Iris pigment epithelial cell (primary cell): ENCODE measurements at places on chromosomes 1 and 21.
A peak's percentile ranks its signal among the peaks of the same experiment; 100 is the strongest.

GRCh38 chr1:204730826-204731459 is 45.4 kb upstream of the LRRN2 start:
- no peak for DNase-seq

- no peak for DNase-seq
Observed at GRCh38 chr1:30009720-30010119, 713.7 kb downstream of the MATN1 start.

DNA sequence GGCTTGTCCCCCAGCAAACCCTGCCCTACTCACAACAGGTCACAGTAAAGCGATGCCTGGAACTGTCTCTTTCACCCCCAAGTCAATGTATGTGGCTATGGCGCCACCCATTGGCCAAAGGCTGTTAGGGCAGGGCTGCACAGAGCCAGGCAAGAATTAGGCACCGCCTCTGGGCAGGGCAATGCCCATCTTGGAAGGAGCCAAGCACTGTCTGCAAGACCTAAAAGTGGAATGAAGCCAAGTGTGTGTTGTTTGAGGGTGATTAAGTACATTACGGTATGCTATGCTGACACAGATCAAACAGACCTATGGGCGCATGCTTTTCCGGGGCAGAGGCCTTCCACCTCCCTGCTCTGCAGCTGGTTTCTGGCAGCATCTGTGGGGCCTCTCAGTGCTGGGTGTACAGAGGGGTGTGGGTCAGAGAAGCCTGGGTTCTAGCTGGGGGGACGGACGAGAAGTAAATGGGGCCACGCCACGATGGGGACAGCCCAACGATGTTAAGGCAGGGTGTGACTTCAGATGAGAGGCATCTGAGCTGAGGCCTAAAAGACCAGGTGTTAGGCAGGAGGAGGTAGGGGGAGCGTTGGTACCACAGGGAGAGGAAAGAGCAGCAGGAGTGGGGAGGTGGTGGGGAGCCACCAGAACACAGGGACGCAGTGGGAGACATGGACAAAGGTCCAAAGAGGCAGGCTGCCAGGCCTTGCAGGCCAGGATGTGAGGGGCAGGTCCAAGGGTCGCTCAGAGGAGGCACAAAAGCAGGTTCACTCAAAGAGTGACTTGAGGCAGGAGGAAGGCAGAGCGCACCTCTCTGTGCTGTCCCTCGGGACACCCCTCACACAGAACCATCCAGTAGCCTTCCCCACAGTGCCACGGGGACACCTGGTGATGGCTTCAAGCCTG is 49.8 kb downstream of the ACOT7 start:
- peak; percentile 65 for DNase-seq

- DNase-seq = peak; percentile 26
Observed at GRCh38 chr1:22641906-22642636, 1.4 kb upstream of the C1QC start.

- no peak for DNase-seq
Observed at GRCh38 chr1:94715321-94715720, 104.8 kb upstream of the SLC44A3 start.

GRCh38 chr1:119984771-119985170 is 84.7 kb downstream of the NOTCH2 start:
- DNase-seq = peak; percentile 12

- peak; percentile 85 for DNase-seq
Observed at GRCh38 chr1:93692983-93693591, 11.4 kb upstream of the BCAR3 start.

GRCh38 chr1:212968368-212968863 is 18.1 kb downstream of the VASH2 start:
- no peak for DNase-seq

- DNase-seq = no peak
Observed at GRCh38 chr1:73044241-73045036, 762.1 kb upstream of the NEGR1 start.

DNA sequence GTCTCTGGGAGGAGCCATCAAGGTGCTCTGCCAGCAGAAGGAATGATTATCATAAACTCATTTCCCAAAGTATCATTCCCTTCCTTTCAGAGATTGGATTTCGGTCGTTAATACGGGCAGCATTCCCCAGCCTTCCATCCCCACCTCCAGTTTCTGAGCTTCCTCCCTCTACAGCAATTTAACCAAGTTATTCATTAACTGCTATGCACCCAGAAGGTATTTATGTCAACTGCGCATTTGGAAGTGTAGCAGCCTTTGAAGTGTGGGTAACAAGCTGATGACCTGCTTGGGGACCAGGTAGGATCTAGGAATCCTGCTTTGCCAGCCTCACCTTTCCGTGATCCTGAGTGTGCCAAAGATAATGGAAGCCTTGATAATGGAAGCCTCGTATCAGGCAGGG is 172.4 kb upstream of the IGSF21 start:
- DNase-seq = no peak

GRCh38 chr1:159923203-159924024 is 1.9 kb downstream of the TAGLN2 start:
- DNase-seq = peak; percentile 89

GRCh38 chr1:225580238-225581099 is 72.5 kb downstream of the ENAH start:
- no peak for DNase-seq

DNA sequence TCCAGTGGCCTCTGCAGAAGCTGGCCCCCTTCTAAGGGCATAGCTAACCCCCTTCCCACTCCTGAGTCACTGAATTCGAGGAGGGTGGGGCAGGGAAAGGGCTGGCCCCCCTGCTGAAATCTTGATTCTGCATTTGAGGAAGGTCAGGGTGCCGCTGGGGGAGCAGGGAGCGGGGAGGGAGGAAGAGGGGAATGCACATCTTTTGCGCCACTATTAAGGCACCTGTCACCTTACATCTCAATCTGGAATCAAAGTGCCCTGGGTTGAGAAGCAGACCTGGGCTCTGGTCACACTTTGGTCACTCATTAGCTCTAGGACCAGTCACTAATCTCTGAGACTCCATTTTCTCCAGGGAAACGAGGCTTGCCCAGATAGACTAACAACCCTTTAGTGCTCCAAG is 62.0 kb downstream of the TOR1AIP2 start:
- DNase-seq = no peak

DNA sequence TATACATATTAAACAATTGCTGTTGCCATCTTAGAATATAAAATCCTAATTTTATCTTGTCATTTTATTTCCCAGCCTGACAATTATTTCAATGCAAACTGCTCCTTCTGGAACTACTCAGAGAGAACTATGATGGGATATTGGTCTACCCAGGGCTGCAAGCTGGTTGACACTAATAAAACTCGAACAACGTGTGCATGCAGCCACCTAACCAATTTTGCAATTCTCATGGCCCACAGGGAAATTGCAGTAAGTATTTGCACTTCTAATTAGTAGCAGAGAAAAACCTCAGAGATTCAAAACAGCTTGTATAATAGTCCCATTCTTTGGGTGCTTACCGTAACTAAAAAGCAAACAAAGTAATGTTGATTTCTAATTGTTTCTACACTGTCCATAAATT is 167.2 kb downstream of the ADGRL2 start:
- DNase-seq = no peak

DNA sequence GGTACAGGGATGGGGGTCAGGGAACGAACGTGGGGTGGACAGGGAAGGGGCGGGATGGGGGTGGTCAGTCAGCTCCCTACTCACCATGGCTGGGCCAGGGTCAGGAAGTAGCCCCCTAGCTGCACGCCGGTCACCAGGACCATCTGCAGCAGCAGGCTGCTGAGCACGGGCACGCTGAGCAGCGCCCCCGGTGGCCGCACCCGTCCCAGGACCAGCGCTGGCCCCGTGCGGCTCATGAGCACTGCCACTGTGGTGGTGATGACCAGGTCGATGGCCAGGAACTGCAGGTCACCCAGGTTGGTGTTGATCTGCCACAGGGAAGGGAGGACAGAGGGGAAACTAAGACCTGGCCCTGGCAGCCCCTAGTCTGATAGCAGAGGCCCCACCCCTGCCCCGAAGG is 6.5 kb upstream of the MFAP2 start:
- DNase-seq = no peak

- DNase-seq = no peak
Observed at GRCh38 chr21:31901315-31901714, 28.5 kb downstream of the HUNK start.

- DNase-seq = no peak
Observed at GRCh38 chr1:199809311-199809710, 218.2 kb upstream of the NR5A2 start.

DNA sequence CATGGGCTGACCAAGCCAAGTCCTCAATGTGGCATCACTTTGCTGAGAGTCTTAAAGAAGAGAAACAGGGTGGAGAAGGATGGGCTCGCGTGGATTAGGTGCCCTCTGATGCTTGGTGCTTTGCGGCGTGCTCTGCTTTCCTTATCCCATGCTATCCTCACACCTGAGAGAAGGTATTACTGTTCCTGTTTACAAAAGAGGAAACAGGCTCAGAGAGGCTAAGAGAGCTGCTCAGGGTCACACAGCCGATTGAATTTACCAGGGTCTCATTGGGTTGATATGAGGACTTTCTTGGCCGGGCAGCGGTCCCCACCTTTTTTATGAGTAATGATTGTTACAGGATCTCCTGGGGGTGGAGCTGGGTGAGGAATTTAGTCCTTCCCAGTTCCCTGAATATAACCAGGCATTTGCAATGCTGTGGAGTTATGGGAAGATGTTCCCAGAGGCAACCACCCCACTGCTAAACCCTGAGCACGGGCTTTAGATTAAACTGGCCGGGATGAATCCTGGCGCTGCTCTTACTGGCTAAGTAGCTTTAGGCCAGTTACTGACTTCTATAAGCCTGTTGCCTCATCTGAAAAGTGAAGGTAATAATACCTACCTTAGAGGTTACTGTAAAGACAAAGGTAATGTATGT is 4.5 kb downstream of the ASCL5 start:
- DNase-seq = no peak

DNA sequence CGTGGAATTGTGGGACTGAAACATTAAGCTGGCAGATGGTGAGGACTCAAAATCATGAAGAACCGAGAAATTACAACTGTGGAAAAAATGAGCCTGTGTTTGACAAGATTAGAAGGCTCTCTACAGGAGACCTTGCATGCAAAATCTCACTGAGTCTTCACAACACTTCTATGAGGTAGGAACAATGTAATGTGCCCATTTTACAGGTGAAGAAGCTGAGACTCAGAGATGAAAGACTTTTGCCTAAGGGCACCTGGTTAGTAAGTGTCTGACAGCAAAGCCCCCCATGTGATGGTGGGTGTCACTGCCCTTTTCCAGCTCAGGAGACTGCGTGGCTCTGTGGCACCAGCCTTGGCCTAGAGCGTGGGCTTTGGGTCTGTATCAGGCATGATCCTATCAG is 21.0 kb downstream of the OPRD1 start:
- DNase-seq = no peak

GRCh38 chr1:171310661-171311087 is 3.3 kb upstream of the FMO4 start:
- no peak for DNase-seq

DNA sequence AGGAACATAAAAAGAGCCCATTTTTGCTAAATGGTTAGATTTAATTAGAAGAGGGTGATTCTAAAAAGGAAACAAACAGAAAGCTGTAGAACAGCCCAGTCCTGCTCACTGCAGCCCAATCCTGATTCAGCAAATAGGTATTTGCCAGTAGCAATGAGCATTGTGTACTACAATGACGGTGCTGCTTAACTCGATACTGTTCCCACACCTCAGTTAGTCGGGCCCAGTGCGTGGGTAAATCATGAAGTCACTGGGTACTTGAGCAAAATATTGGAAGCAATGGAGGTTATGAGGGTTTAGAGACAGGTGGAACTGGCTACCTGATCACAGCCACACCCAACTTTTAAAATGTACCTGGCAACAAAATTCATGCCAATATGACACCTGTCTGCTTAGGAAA is 101.5 kb upstream of the ADGRL2 start:
- DNase-seq = peak; percentile 93
